ENCODE measurements at places on chromosomes 16 and 17.

DNA sequence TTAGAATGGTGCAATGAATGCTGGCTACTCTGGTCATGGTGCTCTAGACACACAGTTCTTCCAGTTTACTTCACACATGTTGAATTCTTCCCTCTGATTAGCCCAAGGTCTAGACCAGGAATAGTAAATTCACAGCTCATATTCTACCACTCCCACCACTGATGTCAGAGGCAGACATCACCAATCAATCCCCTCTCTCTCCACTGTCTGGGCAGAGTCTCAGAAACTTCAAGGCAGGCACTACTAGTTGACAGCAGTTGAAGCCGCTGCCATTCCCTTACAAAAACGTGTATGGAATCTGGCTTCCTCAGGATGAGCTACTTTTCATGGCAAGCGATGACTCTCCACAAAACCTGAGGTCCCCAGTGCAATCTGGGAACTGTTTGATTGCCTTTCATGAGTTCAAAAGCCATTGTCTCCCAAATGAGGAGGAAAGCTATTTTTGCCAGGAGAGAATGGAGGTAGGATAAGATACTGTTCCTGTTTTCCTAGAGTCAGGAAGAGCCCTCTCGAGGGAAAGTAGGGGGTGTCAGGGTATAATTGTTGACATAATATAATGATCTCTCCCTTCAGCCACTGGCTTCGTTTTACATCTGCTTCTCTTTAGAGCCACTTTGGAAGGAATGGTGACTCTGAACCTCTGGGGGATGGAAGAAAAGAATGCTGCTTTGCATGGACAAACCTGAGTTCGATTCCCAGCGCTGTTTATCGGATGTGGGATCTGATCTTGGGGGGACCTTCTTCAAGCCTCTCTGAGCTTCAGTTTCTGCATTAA lies 90.0 kb downstream of the FOXL1 start:
- DNase-seq = peak; percentile 86

- peak; percentile 35 for DNase-seq
These were observed 35.8 kb downstream of the HSD17B2 start for GRCh38 chr16:82070656-82071369.

GRCh38 chr16:50282955-50283631 lies 16.7 kb downstream of the ADCY7 start:
- no peak for DNase-seq

DNA sequence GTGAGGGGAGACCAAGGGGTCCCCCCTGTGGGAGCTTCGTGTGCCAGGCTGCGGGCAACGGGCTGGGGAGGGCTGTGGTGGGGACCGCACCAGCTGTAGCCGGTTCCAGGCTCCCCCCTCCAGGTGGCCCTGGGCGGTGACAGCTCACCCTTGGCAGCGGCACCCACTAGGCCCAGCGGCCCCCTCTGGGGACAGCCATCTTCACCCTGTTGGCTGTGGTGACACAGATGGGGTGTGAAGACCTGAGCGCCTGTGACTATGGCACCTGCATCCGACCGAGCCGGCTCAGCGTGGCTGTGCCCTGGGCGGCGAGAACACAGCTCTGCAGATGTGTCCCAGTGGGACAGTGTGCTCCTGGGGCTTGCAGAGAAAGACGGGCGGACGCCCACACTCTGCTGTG lies 1.1 kb upstream of the C1QTNF8 start:
- DNase-seq = no peak

DNA sequence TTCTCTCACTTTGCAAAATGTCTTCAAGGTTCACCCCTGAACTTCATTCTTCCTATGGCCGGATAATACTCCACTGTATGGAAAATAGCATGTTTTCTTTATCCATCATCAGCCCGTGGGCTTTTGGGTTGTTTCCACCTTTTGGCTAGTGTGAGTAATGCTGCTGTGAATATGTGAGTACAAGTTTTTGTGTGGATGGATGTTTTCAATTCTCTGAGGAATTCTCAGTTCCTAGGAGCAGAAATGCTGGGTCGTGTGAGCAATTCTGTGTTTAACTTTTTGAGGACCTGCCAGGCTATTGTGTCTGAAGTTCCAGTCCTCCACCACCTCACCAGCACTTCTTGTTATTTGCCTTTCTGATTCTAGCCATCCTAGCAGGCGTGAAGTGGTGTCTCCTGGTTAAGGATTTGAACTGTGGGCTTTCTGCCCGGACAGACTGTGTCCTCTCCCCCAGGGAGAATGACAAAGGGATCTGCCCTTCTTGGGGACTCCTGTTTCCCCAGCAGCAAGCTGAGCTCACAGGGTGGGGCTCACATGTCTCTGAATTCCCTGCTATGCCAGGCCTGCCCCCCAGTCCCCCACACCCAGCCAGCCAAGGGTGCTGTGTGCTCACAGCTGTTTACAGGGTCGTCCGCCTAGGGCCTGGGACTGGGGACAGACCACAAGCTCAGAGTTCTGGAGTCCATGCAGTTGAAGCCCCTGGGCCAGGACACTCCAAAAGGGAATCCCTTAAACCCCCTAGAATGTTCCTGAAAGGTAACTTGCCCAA lies 92.2 kb upstream of the CIBAR2 start:
- peak; percentile 82 for DNase-seq

DNA sequence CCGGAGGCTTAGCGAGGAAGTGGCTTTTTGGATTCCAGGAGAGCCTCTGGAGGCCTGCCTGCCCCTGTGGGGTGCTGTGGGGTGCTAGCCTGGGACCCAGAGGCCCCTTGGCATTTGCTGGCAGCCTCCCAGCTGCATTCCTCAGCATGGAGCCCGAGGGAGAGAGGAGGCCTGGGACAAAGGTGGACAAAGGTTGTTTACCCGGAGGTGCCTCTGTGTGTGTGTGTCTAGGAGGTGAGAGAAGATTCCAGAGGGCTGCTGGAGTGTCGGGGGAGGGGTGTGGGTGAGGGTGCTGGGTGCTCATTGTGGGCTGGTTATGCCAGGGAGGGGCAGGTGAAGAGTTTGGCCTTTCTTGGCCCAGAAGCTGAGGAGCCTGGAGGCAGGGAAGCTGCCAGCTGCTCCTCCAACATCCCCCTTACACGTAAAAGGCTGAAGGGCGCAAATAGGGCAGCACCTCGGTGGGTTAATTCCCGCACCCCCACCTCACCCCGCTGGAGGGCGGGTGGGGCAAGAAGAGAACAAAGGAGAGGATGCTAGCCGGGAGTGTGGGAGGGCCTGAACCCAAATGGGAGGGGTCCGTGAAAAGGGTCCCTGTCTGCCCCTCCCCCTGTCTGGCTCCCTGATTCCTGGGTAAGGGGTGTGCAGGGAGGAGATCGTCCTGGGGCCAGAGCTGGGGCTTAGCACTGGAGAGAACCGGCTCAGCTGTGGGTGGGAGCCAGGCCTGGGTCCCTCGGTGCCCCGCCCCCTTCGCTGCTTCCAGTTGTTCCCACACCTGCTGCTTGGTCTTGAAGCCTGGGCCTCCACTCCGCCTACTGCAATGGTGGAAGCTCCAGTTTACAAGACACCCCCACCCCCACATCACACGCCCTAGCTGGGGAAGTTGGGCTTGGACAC lies 9.9 kb downstream of the HEXIM2 start:
- DNase-seq = no peak

GRCh38 chr16:30948667-30949649 lies at the start of gene ORAI3:
Gene ORAI3, plus strand, starts transcription at chr16:30949068. Its CDS starts 222 bp downstream, at chr16:30949290.
- peak; percentile 48 for DNase-seq

DNA sequence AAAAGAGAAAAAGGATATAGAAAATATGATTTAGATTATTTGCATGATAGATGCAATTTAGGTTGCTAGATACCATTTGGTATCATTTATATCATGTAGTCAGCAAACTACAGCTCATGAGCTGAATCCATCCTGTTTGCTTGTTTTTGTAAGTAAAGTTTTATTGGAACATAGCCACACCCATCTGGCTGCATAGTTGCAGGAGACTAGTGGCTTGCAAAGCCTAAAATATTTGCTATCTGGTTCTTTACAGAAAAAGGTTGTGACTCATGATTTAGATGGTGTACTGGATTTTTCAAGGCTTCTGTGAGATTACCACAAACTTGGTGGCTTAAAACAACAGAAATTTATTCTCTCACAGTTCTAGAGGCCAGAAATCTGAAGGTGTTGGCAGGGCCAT lies 49.9 kb downstream of the MAP2K4 start:
- DNase-seq = peak; percentile 70
